ENCODE measurements at places on chromosomes 16 and 17.
A peak's percentile ranks its signal among the peaks of the same experiment; 100 is the strongest.

DNA sequence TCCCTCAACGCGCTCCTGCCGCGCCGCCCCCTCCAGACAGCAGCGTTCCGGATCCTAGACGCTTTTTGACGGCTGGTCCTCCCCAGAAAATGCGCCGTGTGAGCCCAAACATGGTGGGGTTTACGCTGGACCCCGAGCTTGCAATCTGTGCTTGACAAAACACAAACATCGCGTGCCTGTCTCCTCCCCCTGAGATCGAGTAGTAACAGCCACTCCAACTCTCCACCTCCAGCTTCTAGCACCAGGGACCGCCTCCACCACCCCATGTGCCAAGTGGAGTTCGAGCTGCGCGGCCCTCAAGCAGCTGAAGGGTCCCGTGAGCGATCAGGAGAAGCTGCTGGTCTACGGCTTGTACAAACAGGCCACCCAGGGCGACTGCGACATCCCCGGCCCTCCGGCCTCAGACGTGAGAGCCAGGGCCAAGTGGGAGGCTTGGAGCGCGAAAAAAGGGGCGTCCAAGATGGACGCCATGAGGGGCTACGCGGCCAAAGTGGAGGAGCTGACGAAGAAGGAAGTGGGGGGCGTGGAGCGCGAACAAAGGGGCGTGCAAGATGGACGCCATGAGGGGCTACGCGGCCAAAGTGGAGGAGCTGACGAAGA, 656 bp upstream of the GEMIN4 start:
- no peak for DNase-seq

- no peak for DNase-seq
These were observed 82.5 kb downstream of the NXN start for GRCh38 chr17:896953-897661.

- DNase-seq, result no peak
These were observed 18.1 kb downstream of the NKD1 start for GRCh38 chr16:50566014-50566962.

DNA sequence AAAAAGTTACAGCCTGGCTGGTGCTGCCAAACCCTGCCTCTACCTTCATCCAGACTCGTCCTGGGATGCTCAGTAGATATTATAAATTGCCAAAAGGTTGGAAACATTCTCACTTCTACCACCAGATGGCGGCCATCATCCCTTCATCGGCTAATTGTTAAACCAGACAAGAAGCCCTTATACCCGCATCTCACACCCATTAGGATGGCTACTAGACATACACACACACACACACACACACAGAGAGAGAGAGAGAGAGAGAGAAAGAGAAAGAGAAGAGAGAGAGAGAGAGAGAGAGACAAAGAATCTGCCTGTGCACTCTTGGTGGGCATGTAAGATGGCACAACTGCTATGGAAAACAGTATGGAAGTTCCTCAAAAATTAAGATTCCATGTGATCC, 15.0 kb upstream of the SCIMP start:
- DNase-seq, result peak; percentile 72

GRCh38 chr16:65116216-65116615, 5.6 kb downstream of the CDH11 start:
- DNase-seq, result no peak

DNA sequence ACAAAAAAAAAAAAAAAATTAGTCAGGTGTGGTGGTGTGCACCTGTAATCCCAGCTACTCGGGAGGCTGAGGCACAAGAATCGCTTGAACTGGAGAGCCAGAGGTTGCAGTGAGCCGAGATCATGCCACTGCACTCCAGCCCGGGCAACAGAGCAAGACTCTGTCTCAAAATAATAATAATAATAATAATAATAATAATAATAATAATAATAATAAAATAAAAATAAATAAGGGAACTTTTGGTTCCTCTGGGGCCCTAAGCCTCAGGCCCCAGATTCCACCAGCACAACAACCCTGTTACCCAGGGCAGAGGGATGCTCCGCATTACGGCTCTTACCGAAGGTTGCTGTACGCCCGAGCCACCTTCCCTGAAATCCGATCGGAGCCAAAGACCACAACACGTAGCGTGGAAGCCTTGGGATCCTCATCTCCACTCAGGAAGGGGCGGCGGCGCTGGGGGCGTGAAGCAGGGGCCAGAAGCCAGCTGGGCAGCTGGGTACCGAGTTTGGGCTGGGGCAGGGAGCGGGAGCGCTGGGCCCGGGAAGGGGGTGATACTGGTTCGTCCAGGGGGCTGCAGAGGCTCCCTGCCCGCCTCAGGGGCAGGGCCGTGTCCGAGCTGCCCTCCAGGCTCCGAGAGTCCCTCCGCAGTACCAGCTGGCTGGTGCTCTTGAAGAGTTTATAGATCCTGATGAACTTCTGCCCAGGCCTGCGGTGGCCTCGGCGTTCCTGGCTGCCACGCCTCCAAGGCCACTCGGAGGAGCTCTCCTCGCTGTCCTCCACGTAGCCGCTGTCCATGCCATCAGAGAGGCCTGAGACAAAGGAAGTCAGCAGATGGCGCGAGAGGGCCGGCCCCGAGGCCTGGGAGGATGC, 20.6 kb upstream of the PIK3R6 start:
- peak; percentile 40 for DNase-seq

DNA sequence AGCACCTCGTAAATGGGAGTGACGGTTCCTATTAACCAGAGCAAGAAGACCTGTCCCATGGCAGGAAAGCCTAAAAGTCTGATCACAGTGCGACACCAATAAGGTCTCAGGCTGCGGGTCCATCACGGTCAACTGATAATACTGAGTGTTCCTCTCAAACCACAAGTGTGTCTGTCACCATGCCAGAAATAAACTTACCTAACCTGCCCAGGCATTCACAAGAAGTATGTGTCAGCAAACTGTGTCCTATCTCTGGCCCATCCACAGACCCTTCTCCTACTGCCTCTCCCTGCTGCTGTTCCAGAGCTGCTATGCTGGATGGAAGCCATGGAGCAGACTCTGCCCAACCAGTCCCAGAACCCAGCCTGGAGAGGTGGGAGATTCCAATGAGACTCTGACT, 73.5 kb downstream of the ZNF423 start:
- DNase-seq, result no peak

DNA sequence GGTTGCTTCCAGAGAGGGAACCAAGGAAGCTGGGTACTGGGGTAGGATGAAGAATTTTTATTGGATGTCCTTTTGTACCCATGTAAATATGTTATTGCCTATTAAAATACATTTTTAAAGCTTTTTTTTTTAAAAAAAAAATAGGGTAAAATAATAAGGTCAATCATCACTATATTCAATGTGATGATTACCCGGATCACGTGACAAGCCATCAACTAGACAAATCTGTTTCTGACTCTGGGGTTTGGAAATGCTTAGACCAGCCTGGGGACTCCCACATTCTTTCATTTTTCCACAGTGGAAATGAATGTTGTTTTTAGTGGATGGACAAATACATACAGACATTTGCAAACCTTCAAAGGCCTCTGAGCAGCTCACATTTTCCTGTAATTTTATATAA, 79.9 kb upstream of the KIFC3 start:
- DNase-seq, result no peak

DNA sequence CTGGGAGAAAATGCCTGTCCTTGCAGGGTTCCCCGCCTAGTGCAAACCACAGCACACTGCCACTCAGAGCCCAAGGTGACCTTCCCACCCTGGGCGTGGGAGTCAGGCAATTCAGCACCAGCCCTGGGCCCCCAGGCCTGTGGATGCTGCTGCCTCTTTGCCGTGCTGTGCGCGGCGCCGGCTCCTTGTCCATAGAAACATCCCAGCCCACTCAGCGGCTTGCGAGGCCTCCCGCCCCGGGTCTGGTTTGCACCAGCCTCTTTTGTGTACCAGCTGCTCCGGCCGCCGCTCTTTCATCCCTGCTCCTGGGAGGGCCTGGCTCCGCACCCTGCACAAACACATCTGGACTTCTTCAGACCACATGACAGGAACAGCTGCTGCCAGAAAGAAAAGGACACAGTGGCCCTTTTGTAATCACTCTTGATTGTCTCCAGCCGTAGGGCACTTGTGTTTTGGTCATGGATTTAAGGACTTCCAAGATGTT, 75.4 kb upstream of the SDK2 start:
- peak; percentile 79 for DNase-seq

GRCh38 chr17:17345686-17346427, 42.7 kb downstream of the NT5M start:
- no peak for DNase-seq

GRCh38 chr17:37551788-37552187, 57.4 kb downstream of the SYNRG start:
- DNase-seq, result no peak

DNA sequence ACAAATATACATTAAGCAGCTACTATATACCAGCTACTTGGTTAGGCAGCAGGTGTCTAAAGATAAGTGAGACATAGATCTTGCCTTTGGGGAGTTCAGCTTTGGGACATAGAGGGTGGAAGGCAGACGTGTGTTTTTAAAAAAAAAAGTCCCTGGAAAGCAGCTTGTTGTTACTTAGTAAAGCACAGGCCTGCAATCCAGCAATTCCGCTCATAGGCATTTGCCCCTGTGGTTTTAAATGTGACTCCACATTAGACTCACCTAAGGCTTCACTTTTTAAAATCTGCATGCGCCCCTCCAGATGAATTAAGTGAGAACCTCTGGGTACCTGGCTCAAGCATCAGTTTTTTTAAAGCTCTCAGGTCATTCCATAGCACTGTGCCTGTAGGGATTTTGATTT, 7.2 kb upstream of the MLYCD start:
- no peak for DNase-seq

DNA sequence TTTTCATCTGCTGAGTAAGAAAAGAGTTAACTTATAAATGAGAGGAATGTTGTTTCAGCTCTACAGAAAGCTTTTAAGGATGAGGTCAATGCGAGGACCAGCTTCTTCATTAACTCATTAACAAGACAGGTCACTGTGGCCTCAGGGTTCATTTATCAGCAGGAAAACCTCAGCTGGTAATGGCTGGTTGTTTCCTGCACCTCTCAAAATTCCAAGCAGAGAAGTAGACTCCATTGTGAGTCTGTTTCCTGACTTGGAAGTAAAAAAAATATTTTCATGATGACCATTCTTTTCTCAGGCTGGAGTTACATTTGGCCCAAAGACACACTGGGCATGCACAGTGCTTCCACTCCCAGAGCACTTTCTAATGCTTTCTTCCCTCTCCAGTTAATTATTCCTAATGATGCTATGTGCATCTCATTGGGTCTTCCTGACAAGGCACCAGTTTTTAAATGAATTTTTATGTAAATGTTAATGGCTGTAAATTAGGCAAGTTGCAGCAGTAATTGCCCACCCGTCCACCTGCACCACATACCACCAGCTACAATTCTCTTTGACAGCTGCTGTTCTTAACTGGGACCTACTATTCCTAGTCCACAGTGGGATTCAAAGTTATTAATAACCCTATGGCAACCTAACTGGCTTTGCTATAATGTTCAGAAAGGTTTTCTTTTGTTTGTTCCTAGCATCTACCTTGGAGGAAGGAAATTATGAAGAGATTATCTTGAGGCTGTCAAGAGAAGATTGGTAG, 89.5 kb upstream of the BCAR1 start:
- DNase-seq, result no peak
